Neural cell (in vitro differentiated cells): ENCODE measurements at places on chromosomes 5 and 9. TPM values are rescaled to one million over a fixed set of nuclear protein-coding genes. Genes with fewer than 3 reads are reported as not detected.

Gene OLFM1
- polyA plus RNA-seq: 102 and 134 TPM in 2 replicates

Gene FYB1
- not detected in 2 replicates for polyA plus RNA-seq

Gene PCA3
- 0.16 TPM in 1 of 2 replicates, not detected in the other for polyA plus RNA-seq

Gene GDA
- polyA plus RNA-seq: 0.26 and 0.52 TPM in 2 replicates

Gene PCDHA13
- 0.89 and 1.2 TPM in 2 replicates for polyA plus RNA-seq

Gene LCP2
- polyA plus RNA-seq: not detected in 2 replicates

Gene FABP6
- polyA plus RNA-seq: 3.6 TPM in 1 of 2 replicates, not detected in the other

Gene MGAT1
- polyA plus RNA-seq: 31.8 and 42.6 TPM in 2 replicates

Gene PCDHB6
- 1.6 and 1.7 TPM in 2 replicates for polyA plus RNA-seq

Gene PCDHGA6
- polyA plus RNA-seq: 0.09 TPM in 1 of 2 replicates, not detected in the other

Gene PDLIM4
- not detected in 2 replicates for polyA plus RNA-seq

Gene SPINK13
- not detected in 2 replicates for polyA plus RNA-seq

Gene INSL4
- polyA plus RNA-seq: not detected in 2 replicates

Gene PTPRD
- 143 and 153 TPM in 2 replicates for polyA plus RNA-seq

Gene FRRS1L
- 20.4 and 24.6 TPM in 2 replicates for polyA plus RNA-seq
